Stimulated activated CD8-positive, alpha-beta memory T cell treated with anti-CD3 and anti-CD28 coated beads, Interleukin-7, amount 100 ng/mL, for 1 hour (primary cell): ENCODE measurements at places on chromosomes 13 and 19.

DNA sequence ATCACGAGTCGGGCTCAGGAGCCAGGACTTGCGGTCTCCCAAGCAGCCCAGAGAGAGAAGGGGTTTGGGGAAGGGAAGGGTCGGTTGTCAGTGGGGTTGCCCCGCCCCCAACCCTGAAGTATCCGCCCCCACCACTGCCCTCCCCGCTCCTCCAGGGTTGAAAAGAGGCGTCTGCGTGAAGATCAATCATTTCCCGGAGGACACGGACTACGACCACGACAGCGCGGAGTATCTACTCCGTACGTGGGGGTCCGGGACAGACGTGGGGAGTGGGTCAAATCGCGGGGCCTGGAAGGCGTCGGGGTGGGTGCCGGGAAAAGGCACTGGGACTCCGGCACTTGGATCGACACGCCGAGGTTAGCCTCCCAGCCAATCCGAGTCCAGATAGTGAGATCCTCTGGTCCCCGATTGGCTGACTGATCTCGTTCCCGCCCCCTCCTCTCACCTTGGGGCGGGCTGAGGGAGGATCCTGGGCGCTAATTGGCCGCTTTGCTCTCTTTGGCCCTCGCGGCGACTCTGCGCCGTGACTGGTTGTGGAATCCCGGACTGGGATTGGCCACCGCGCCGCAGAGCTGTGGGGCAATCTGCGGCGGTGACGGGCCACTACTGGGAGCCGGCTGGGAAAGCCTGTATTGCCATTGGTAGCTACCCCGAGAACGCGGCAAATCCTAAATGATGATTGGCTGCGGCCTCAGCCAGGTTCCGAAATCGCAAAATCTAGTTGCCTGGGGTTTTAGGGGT lies 13.3 kb upstream of the CACNG6 start:
- DNase-seq: no peak

GRCh38 chr13:79496188-79496587 lies 15.2 kb downstream of the NDFIP2 start:
- no peak for DNase-seq

- DNase-seq: no peak
Observed at GRCh38 chr13:60627071-60627686, 230.2 kb downstream of the TDRD3 start.

DNA sequence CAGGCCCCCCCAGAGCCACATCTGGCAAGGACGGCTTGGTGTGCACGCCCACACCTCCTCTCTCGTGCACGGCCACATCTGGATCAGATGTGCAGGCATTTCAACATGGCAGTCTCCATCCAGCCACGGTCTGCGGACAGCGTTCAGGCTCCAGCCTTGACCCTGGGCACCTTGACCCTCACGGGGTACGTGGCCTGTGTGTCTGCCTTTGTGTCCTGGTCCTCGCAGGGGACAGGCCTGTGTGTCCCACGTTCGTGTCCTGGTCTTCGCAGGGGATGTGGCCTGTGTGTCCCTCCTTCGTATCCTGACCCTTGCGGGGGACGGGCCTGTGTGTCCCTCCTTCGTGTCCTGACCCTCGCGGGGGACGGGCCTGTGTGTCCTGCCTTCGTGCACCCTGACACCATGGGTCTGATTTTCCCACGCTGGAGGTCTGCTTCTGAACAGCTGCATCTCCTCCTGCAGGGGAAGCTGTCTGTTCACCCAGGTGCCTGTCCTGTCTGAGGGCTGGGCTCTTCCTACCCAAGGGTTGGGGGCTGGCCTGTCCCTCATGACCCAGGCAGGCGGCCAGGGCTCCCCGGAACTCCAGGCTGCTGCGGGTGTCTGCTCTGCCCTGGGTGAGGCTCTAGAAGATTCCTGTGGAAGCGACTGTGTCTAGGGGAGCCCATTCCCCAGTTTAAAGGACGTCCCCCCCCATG lies 25.3 kb downstream of the RASA3 start:
- DNase-seq: no peak

DNA sequence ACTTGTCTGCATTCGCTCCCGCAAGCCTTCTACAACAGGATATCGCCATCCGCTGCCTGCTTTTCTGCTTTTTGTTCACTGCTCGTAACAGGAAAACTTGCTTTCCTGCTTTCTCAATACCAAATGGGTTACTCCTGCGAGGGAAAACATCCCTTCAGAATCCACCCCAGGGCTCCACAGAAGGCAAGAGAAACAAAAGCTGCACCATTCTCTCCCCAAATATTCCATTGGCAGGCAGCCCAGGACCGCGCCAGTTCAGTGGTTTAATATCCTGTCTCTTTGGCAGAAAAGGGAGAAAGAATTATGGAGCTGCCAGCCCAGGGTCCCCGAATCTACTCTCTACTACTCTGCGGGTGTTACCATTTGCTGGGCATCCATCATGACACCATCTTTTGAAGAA lies 84.7 kb upstream of the DOCK9 start:
- DNase-seq: no peak
